ENCODE measurements at places on chromosomes 1 and 21. TPM values are rescaled to one million over a fixed set of nuclear protein-coding genes. Genes with fewer than 3 reads are reported as not detected.

- H3K4me1 ChIP-seq = no peaks in the 10 kb centered on the region
- no peak overlapping the region for H3K27ac ChIP-seq
- H3K4me3 ChIP-seq = no peak overlapping the region
- no peaks in the 10 kb centered on the region for H3K27me3 ChIP-seq
- no peaks in the 10 kb centered on the region for H3K36me3 ChIP-seq
These were observed 858.0 kb downstream of the USP25 start for GRCh38 chr21:16587681-16588375.

DNA sequence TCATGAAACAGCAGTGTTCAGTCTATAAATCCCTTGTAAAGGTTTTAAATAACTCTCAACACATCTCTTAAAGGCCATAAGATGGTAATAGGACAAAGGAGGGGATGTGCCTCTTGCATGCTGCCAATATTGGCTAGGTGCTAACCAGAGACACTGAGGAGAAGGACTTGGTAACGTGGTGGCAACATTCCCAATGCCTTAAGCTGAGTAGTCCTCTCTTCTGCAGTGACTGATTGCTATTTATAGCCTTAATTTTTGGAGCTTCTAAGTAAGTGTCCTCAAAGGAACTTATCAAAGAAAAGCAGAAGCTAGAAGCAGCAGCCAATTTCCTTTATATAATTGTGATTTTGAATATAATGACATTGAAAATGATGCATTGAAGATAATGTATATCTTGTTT lies 63.0 kb downstream of the DPT start:
- DNase-seq = no peak
- no peaks in the 10 kb centered on the region for H3K4me1 ChIP-seq
- H3K36me3 ChIP-seq = no peaks in the 10 kb centered on the region
- H3K4me3 ChIP-seq = no peak overlapping the region
- H3K27me3 ChIP-seq = no peaks in the 10 kb centered on the region

DNA sequence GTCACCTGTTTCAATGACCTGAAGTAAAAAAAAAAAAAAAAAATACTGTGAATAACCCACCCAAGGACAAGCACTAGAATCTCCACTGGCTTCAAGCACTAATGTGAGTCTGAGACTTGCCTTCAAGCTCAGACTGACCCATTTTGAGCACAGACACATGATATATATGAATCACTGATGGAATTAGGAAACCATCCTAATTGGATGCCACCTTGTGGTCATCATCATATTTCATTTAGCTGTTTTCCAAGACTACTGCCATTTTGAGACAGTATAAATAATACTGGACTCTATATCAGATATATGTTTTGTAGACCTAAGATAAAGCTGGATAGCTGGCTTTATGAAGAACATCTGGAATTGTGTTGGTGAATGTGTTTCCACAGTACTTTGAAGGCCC lies 1232.0 kb downstream of the KCNT2 start:
- no peaks in the 10 kb centered on the region for H3K27me3 ChIP-seq
- H3K4me3 ChIP-seq = no peak overlapping the region
- H3K36me3 ChIP-seq = no peaks in the 10 kb centered on the region
- no peaks in the 10 kb centered on the region for H3K4me1 ChIP-seq

Gene AGO4
- total RNA-seq = 2.1 TPM

Gene ERO1B
- 3.7 TPM for total RNA-seq

Measured in activated naive CD8-positive, alpha-beta T cell treated with anti-CD3 and anti-CD28 coated beads for 36 hours (primary cell).